ENCODE measurements at places on chromosomes 3 and 15.

DNA sequence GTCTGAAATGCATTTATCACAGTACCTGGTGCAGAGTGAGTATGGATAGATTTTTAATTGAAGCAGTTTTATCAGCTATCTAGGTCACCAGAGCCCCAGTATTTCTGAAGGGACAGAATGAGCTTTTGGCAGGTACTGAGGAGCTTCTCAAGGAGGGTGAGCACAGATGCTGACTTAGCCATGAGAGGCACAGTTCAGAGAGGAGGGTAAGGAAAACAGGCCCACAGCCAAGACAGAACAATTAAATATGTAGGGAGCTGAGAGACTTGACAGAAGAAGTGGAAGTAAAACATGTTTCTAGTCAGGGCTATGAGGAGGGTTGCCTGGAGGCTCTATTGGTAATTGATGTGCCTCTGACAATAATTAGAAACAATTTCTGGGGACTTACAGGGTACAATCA lies 20.1 kb downstream of the ZNF80 start:
- DNase-seq: no peak

DNA sequence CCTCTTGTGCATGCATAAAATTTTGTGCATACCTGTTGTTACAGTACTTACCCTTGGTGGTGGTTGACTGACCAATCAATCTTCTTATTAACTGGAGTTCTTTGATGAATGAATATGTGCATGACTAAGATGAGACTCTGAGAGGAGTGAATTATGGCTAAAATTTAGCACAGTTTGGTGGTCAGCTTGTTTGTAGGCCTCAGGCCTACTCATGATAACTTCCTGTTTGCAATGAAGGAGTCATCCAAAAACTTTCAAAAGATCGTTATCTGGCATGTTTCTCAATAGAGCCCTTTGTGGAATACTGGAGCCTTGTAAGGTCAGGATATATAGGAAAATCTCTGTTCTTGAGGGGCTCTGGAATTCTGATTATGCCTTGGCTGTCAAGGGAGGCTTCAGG lies 66.5 kb downstream of the LEKR1 start:
- DNase-seq: no peak

- DNase-seq: no peak
Measured at GRCh38 chr3:187648177-187648576, 22.0 kb downstream of the SST start.

DNA sequence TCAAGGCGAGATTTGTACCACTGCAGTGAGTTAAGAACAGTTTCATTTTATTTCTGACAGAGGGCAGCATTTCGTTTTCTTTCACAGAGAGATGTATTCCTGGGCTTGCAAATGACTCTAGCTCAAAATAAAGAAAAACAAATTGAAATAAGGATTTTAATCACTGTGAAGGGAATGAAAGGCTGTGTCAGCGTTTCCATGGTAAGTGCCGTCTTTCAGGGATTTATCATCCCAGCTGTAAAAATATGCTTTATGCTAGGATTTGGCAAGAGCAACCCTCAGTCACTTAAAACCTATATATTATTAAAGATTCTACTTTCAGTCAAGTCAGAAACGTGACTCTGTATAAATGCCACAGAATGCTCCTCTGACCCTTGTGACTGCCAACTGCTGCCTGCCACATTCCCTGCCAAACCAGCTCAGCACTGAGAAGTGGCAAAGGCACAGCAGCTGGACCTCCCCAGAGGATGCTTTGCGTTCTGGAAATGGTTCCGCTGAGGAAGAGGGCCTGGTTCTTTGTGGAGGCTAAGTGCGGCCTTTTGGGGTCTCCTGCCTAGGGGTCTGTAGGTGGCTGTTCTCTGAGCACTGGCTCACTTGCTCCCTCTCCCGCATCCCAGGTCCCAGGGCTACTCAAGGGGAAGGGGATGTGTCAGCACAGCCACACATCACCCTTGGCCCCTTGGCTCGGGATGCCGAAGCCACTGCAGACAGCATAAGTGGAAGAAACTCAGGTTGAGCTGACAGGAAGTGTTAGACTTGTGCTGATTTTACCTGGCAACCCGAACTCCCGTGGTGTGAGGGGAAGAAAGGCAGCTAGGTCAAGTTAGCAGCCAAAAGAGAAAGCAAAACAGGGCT lies 56.6 kb upstream of the POMGNT2 start:
- DNase-seq: no peak

GRCh38 chr3:113454057-113454456 lies 12.8 kb upstream of the CFAP44 start:
- DNase-seq: no peak

- no peak for DNase-seq
Measured at GRCh38 chr3:124916837-124917409, 17.6 kb downstream of the MUC13 start.
